ENCODE measurements at places on chromosomes 3 and 15.

- no peak for DNase-seq
These were observed 279.4 kb downstream of the RSL24D1 start for GRCh38 chr15:54917312-54917711.

DNA sequence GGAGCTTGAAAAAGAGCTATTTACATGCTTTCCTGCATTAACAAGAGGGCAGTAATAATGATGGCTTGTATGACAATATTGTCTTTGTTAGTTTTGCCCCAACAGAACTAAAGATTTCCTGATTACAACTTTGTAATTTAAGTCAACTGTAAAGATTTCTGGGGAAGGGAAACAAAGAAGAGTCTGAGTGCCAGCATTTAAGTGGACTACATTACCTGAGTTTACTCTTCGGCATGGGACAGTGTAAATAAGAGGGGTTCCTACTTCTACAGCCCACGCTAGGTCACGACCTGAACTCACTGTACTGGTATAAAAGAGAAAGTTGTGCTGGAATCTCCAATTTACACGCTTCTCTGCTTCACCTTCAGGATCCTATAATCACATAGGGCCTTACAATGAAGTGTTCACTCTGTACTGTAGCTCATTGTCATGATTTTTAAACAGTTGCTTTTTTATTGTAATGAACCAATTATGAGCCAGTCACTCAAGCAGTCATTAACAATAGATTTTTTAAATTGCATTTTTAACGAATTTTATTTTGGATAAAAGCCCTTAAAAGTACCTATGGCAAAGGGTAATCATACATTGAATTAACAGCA is 39.6 kb downstream of the DPH6 start:
- no peak for DNase-seq

DNA sequence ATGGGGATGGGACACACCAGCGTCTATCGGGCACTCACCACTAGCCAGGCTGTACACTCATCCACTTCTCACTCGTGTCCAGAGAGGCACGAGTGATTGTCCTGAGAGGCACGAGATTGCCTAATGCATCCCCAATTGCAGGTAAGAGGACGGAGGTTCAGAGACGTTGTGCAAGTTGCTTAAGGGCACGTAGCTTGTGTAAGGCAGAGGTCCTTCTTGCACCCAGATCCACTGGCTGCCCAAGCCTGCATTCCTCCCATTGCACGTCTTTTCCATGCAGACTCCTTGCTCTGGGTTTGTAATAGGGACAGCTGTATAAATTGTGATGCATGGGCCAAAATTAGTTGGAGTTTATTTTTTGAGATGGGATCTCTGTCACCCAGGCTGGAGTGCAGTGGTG is 264.3 kb downstream of the PLCL2 start:
- no peak for DNase-seq

DNA sequence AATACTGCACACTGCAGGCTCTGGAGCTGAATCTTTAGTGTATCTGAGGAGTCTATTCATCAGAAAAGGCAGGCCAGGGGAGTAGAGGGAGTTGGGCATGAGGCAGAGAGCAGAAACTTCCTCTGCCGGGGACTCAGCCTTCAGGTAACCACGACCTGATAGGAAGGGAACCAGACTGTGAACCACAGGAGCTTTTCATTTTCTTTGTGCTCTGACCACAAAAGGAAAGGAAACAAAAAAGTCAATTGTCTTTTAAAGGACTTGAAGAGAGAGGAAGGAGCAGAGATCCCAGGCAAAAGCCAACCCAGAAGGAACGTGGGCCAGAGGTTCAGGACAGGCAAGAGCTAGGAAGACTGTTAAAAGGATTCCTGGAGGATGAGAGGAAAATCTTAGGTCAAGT is 573.3 kb downstream of the EPHB1 start:
- no peak for DNase-seq

DNA sequence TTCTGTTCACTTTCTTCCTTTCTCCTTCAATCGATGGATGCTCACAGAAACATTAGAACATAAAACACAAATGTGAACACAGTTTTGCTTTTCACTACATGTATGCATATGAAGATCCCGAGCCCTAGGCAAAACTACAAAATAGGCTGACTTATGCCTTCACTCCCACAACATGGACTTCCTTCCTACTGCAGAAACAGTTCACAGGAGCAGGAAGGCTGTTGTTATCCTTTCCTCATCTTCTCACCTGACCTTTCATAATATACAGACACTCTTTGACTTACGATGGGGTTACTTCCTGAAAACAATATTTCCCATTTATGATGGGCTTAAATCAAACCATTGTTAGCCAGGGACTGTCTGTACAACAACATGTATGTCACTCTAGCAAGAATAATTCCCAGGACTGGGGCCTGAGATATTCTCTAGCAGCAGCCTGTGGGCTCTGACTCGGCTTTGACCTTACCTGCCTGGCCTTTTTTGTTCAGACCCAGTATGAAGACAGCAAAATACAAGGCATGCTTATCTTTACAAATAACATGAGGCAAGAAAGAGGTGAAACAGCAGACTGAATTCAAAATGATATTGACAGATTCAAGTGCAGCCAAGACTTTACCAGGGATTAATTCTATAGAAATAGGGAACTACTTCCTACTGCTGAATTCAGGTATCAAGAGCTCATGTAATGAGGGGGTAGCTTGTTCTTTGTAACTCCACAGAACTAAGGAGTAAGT is 51.8 kb upstream of the PLXND1 start:
- no peak for DNase-seq

GRCh38 chr3:161212171-161212771 is 8.8 kb upstream of the NMD3 start:
- no peak for DNase-seq

- no peak for DNase-seq
These were observed 1.3 kb downstream of the PLA2G4B start for GRCh38 chr15:41839781-41840491.

DNA sequence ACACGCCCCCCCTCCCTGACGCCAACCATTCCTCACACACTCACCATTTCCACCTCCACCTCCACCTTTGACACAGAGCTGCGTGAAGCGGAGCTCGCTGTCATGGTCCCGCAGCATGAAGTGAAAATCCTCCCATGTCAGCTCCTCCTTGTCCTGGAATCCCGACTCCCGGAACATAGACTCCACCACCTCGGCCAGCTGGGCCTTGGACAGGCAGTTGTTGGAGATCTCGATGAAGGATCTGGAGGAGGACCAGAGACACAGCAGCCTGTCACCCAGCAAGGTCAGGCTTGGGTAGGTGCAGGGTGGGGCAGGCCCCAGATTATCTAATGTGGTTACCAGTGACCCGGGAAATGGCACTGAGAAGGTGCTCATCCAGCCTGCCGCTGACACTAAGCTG is 12.2 kb downstream of the DUOX2 start:
- DNase-seq = no peak

DNA sequence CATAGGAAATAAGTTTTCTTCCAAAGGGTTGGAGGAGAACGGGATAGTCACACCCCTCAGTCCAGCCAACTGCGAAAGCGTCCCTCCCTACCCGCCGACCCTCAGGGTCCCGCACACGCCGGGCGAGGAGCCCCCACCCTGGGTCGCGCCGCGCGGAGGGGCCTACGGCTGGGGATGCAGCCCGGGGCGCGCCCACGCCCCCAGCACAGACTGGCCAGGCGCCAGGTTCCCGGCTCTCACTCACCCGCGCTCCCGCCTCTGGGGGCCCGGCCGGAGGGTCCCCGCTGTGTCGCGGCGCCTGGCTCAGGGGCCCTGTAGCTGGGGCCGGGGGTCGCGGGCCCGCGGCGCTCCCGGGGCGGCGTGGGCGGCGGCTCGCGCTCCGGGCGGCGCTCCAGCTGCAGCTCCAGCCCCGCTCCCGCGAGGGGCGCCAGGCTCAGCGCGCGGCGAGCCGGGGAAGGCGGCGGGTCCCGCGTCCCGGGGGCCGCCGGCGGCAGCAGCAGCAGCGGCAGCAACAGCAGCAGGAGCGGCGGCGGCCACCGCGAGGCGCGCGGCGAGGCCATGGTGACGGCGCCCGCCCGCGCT is 375 bp downstream of the HEG1 start:
- DNase-seq = no peak

GRCh38 chr3:194166682-194167479 is 30.9 kb downstream of the HES1 start:
- DNase-seq = no peak

DNA sequence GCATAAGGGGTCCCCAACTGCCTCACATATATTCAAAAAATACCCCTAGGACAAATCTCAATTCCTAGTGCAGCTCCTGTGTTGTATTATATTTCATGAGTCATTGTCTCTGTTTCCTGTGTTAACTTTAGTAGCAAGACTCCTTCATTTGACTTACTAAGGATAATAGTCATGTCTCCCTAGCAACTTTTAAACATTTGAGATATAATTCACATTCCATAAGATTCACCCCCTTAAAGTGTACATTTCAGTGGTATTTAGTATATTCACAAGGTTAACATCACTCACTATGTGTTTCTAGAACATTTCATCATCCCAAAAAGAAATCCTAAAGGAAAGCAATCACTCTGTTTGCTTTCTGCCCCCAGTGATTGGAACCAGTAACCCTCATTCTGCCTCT is 121.3 kb upstream of the WNT7A start:
- DNase-seq = no peak

DNA sequence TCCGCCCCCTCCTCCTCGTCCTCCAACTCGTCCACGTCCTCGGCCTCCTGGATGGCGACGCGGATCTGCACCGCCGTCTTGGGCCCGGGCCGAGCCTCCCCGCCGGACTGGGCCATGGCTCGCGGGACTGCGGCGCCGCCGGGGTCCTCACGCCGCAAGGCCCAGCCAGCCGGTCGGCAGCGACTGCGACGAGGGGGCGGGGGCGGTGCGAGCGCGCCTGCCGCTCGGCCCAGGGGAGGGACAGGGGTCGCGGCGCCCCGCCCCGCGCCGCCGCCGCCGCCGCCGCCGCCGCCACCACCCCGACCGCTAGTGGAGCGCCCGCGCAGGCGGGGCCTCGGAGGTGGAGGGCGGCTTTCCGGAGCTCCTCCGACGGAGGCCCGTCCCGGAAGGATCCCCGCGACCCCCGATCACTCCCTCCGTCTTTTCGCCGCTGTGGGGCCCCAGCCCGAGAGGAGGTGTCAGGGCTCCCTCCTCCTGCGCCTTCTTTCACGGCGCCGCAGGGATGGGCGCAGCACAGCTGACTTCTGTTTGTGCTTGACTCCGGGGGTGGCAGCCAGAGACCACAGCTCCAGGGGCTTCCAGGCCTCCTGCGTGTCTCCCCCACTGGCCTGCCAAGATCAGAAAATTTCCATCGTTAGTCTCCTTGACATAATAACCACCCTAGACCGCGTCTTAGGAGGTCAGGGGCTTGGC is at the start of gene LARP6:
LARP6 (minus strand) TSS at position 185 of the 693 bp plus-strand sequence; CDS start at position 116, 69 bp downstream.
- no peak for DNase-seq

GRCh38 chr3:71831599-71831998 is 46.7 kb upstream of the PROK2 start:
- no peak for DNase-seq

DNA sequence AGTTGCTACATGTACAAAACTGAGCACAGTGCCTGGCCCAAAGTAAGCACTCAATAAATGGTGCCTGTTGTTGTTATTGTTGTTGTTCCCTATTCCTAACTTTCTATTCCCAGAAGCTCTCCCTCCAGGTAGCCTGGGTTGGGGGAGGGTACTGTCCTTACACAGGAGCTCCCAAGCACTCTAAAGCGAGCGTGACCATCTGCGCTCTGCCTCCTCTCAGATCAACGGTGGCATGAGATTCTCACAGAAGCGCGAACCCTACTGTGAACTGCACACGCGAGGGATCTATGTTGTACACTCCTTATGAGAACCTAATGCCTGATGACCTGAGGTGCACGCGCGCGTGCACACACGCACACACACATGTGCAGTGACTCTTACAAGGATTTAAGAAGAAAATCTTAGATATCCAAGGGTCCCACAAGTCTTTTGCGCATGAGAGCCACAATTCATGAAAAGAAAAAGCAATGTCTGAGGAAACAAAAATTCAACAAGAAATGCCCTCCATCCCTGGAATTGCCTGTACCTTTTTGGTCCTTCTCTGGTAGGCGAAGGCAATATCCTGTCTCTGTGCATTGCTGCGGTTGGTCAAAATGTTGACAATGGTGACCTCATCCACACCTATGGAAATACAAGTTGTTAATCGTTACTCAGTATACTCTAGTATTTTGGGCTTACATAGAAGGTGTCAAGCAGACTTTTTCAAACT is 33.7 kb downstream of the ANXA2 start:
- no peak for DNase-seq

DNA sequence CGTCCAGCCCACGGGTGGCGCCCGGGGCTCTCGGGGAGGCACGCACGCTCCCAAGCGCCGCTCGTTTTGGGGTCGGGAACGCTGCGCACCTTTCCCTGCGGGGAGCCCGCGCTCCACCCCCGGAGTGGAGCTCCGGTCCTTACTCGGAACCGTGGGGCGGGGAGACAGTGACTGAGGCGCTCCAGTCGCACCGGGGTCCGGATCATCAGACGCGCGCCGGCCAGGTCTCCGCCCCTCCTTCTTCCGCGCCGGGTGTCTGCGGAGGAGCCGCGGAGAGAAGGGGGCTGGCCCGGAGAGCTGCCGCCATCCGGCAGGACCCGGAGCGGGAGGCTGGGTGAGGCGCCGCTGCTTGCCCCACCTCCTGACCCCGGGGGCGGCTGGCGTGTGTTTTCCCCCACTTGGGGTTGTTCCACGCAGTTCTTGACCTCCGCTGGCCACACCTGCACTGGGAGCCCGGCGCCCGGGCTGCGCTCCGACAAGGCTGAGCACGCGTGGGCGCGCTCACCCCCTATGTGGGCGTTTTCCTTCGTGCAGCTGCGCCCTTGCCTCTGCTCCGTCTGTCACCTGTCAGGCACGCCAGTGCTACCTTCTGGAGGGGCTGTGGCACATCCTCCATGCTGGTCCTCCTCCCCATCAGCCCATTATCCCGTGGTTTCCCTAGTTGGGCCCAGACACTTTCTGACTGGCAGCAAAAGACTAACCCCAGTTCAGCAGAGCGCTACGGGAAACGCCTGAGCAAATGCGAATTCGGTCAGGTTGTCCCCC is at the start of gene MCF2L2:
MCF2L2 (minus strand) TSS at position 173 of the 765 bp plus-strand sequence. CDS start 642 bp downstream, outside the sequence.
- DNase-seq = peak; percentile 70

- no peak for DNase-seq
These were observed 48.8 kb downstream of the EPHA6 start for GRCh38 chr3:96863129-96863740.

DNA sequence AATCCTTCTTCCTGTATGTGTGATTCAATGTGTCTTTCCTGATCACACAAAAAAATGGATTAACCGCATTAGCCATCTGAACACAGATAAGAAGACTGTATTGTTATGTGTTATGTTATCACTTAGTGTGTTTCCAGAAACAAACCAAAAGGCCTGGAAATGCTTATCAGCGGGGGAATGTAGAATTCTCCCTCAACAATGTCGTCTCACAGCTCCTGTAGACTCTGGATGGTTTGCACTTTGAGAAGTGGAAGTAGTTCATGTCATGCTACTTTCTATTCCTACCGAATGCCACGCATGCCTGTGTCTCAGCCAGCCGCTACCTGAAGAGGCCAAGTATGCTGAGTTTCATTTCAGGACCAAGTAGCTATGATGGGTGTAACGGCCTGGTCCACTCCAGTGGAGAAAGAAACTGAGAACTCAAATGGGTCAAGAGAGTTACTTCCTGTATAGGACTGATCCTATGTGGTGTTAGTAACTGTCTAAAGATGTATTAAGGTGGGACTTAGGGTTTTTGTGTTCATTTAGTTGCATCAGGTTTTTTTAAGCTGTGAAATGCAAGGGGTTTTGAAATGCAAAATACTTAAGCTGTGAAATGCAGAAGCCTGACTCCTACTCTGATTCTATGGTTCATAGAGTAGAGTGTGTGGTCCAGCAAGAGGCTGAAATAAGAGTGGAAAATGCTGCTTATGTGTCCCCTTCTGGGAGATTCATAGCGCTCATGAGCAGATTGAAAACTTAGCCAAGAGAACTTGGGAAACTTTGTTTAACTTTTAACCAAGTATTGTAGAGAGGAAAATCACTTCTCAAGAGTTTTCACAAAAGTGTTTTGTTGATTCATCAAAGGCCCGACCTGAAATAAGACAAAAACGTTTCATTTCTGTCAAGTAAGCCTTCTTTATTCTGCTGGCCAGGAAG is 118.5 kb upstream of the LMOD3 start:
- DNase-seq = no peak
